ENCODE measurements at places on chromosomes 7 and 10.

DNA sequence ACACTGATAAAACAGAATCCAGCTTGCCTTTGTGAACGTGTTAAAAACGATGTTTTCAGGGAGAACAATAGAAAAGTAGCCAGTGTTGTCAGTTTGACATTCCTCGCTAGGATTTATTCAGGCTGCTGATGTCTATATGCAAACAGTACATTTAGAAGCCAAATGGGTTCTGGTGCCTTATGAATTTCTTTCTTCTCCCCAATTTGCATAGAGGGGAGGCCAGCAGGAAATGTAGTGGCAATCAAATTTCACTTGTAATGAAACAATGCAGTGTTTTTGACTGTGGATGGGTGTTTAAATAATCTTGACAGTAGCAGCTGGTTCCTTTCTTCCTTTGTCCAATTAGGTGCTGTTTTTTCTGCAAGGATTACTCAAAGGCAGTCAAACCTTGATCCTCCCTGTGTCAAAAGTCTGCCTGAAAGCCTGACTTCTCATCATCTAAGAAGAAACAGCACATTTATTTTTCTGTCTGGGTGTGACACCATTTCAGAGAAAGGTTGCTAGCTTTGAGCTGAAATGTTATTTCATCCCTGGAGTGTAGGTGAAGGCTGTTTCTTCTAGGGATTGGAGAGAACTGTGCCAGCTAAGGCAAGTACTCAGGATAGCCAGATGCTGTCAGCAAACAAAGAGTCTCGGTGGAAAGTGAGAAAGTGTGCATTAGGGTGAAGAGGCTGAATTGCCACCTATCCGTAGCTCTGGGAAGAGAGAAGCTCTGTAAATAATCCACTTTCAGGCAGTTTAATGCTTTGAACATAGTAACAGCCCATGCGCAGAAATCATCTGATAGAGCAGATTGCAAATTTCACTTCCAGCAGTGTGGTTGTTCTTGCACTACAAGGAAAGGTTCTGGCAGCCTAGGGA, 36.6 kb upstream of the ZNRF2 start:
- no peak for DNase-seq

- DNase-seq, result no peak
Measured at GRCh38 chr7:146206270-146206669, 89.7 kb downstream of the CNTNAP2 start.

DNA sequence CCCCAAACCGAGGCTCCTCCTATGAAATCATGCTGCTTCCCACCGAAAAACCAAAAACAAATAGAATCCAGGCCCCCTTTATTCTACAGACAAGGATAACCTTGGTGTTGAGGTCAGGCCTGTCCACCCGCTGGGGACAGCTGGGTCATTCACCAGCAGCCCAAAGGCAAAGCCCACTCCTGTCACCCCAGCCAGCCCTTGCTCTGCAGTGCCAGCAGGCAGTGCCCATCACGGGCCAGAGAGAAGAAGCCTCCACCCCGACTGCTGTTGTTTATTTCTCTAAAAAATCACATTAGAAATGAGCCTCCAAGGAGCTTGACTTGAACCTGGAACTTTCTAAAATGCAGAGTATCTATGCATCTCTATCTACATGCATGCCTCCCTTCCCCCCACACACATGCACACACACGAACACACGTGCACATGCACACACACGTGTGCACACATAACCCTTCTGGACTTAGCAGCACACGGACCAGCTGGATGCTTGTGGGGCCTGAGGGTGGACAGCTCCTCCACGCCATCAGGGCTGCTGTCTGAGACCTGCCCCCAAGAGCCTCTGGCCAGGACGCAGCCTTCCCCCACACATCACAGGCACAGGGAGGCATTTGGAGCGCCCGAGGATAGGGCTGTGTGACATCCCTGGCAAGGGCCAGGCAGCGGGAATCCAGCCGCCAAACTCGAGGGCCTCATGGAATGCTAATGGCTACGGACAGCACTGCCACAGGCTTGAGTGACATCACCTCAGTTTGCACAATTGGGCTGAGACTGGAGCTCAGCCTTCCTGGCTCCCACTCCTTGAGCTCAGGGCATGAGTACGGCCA, 22.8 kb downstream of the PRKAG2 start:
- no peak for DNase-seq

DNA sequence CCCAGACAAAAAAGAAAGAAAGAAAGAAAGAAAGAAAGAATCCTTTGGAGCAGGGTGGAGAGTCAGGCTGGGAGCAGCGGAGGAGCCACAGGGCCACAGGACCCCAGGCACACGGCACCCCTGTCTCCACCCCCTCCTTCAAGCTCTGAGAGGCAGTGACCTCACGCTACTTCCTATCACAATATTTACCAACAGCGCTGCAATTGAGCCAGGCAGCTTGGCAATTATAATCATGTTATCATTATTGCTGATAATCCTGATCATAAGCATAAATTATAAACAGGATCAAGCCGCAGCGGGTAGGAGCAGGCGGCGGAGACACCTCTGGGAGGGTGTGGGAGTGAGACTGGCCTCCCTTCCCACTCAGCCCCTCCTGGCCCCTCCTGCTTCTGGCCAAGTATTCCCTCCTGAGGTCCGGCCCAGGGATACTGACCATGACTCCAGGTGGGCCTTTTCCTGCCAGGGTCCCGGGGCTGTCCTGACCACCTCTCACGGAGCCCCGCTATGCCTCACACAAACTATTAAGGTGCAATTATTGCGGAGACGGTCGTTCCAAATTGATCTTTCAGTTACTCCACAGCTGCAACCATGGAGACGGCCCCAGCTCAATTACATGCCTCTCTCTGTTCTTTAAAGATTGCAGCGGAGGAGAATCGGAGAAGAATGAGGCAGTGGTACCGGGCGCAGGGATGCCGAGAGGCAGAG, 10.0 kb upstream of the GTF2IRD1 start:
- no peak for DNase-seq

DNA sequence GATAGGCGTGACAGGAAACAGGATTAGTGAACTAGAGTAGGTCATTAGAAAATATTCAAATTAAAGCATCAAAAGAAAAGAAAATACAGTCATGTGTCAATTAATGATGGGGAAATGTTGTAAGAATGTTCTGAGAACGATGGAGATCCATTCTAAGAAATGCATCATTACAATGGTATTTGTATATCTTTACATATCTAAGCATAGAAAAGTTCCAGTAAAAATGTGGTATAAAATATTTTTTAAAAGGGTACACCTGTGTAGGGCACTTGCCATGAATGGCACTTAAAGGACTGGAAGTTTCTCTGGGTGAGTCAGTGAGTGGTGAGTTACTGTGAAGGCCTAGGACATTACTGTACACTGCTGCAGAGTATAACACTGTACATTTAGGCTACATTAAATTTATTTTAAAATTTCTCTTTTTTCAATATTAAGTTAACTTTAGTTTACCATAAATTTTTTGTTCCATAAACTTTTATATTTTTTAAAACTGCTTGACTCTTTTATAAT, 282.5 kb downstream of the BMPER start:
- DNase-seq, result peak; percentile 11

GRCh38 chr7:44408596-44408995, 81.9 kb downstream of the NUDCD3 start:
- no peak for DNase-seq

DNA sequence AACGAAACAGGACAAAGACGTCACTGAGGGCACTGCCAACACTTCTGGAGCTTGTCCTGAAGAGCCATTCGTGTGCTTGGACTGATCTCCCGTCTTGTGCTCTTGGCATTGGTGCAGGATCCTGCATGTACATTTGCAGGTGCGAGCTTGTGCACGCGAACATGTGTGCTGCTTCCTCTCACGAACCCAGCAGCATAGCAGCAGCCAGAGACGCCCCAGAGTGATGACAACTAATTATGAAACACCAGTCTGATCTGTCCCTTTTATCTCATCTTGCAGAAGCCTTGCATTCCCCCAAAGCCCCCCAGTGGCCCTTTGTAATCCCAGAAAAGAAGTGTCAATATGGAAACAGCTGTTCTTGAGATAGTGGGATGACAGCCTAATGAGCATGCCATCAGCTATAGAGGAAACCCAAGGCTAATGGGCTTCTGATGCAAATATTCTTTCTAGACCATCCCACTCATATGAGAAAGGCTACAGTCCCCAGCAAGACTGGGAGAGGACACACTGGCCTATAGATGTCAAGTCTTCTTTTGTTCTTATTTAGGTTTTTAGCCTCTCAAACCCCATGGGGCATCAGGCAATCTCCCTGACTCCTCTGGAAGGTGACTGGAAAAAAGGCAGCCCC, 310.6 kb downstream of the FRMD4A start:
- DNase-seq, result no peak

- DNase-seq, result peak; percentile 80
Measured at GRCh38 chr10:88820748-88821401, 18.3 kb downstream of the LIPM start.

DNA sequence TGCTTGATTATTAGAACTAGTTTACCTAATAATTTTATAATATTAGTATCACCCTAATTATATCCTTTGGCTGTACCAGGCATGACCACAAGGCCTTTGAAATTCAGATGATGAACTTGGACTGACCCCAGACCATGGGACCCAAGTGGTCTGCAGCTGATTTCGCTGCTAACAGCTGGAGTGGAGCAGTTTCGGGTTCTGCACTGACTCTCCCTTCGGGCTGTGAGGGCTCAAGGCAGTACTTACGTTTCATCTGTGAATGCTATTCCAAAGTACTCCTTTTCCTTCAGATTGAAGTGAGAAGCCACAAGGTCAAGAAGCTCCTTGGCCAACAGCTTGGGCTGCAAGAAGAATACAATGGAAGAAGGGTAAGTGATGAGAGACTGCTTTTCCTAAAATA, 223.8 kb downstream of the PRPF18 start:
- no peak for DNase-seq

- no peak for DNase-seq
Measured at GRCh38 chr10:132707776-132708171, 78.2 kb downstream of the NKX6-2 start.

DNA sequence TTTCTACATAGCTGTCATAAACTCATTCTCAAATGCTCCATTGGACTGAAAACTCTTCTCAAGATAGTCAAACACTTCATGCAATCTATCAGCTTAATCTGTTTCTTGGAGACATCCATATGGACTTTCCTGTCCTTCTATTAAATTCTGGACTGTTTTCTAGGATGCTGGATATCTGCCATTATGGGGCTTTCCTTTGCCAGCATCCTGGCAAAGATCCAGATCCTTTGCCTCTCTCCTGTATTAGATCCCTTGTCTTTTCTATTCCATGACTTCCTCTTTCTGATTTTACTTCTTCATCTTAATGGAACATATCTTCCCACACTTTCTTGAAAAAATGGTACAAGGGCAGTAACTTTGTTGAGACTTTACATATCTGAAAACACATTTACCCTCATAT, 35.9 kb upstream of the SKAP2 start:
- DNase-seq, result no peak

DNA sequence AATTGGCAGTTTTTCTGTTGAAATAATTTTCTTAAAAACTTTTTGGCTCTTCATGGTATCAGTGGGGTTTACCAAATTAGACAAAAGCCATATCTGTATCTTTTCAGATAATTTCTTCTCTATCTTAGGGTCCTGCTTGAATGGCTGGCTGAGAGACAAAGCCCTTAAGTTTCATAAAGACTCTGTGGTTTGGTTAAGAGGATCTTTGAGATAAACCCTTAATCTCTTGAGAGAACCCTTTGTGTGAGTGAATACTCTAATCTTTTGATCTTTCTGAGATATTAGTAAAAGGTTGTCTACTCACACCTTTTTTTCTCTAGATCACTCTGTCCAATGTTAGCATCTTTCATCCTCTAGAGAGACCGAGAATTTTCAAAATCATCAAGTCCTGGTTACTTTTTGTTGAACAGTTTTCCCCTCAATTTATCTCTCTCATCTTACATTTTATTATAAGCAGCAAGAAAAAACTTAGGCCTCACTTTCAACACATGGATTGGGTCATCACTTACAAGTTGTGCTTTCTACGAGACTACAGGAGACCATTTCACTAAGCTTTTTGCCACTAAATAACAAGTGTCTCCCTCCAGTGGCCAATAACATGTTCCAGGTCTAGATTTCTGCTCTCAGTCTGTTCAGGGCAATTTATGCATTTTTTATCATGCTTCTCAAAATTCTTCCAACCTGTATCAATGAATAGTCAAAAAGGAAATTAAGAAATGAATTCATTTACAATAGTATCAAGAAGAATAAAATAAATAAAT, 28.4 kb downstream of the DNAJC9 start:
- peak; percentile 39 for DNase-seq

DNA sequence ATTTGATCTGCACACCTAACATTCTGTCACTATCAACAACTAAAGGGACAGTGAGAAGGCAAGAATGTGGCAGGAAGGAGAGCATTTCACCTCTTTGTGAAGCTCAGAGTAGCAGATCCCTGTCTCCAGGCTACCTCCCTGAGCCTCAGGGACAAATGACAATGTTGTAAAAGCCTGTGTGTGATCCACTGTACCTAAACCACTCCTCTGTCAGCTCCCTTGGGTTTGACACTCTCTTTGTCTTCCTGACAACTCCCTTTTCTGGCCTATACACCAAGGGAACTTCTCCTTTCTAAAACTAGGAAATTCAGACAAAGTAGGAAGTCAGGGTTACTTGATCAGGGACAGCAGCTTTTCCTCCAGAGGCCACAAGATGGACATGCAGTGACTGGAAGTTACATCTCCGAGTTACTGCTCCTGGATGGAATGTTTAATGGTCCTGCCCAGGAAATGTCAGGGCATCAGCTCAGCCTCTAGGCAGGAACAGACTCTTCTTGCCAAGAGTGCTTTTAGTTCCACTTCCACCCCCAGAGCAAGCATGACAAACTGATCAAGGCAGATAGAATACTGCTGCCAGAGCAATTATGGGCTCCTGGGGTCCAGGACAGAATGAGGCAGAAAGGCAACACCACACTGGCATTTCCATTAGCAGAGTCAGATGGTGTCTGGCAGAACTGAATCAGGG, 1014.5 kb upstream of the LRRTM3 start:
- no peak for DNase-seq

DNA sequence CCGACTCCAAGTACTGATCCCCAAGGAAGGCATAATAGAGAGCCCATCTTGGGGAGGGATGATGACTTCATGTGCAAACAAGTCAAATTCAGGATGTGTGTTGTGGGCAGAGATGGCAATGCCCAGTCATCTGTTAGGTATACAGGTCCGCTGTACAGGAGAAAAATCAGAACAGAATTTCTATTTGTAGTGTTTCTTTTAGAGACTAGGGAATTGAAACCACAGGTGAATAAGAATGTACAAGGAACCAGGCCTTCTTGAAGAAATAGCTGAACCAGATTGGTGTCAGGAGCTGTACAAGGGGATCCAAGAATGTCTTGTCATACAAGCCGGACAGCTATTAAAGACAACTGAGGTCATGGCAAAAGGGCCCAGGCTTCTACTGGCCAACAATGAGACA, 147.9 kb downstream of the PFKFB3 start:
- DNase-seq, result no peak

- no peak for DNase-seq
Measured at GRCh38 chr7:142910031-142910433, 23.5 kb downstream of the TRPV5 start.

DNA sequence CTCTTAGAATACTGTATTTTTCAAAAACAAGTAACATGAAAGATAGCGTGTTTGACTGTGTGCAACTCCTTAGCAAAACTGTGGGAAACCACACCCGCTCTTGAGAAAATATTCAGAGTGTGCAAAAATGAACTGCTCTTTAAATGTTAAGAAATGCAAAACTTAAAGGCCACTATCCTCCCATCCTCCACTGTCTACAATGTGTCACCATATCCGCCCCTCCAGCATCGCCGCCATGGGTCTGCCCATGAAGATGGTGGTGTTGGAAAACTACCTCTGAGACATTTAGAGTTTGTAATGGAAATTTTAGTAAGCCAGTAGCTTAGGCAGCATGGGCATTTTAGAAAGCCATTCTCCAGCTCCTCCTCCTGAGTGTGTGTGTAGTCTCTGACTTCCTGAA, 20.1 kb upstream of the NMT2 start:
- DNase-seq, result no peak

- no peak for DNase-seq
Measured at GRCh38 chr7:114835303-114835702, 86.6 kb upstream of the MDFIC start.

All from fibroblast of mammary gland (primary cell).